AG09309 (cell line): ENCODE measurements at places on chromosomes 16 and 17.

DNA sequence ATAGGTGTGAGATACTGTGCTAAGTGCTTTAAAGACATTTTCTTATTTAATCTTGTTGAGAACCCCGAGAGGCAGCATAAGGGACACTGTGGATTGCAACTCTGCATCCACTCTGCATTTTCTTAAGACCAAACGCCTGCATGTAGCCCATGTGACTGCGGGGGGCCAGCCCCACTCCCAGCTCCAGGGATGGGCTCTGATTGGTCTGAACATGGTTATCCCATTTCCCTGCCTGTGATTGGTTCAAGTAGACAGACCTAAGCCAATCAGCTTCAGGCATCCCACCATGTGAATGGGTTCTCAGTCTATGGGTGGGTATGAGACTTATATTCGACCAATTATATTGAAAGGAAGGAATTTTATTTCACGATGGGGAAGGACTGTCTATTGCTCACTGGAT lies 33.2 kb upstream of the USP7 start:
- DNase-seq, result no peak

DNA sequence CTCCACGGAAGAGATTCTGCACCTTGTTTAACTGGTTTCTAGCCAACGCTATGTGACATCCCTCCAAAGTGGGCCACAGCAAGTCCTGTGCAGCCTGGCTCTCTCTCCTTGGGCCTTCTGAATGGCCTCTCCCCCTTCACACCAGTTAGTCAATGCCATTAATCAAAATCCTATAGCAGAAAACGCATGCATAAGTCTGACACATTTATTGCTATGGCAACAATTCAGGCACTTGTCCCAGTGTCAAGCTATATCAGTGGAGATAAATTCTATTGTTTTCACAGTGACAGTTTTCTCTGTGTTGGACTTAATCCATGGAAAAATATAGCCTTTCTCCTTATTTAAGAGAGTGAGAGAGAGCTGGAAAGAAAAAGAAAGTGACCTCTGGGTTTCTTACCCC lies 87.2 kb upstream of the TOX3 start:
- no peak for DNase-seq

DNA sequence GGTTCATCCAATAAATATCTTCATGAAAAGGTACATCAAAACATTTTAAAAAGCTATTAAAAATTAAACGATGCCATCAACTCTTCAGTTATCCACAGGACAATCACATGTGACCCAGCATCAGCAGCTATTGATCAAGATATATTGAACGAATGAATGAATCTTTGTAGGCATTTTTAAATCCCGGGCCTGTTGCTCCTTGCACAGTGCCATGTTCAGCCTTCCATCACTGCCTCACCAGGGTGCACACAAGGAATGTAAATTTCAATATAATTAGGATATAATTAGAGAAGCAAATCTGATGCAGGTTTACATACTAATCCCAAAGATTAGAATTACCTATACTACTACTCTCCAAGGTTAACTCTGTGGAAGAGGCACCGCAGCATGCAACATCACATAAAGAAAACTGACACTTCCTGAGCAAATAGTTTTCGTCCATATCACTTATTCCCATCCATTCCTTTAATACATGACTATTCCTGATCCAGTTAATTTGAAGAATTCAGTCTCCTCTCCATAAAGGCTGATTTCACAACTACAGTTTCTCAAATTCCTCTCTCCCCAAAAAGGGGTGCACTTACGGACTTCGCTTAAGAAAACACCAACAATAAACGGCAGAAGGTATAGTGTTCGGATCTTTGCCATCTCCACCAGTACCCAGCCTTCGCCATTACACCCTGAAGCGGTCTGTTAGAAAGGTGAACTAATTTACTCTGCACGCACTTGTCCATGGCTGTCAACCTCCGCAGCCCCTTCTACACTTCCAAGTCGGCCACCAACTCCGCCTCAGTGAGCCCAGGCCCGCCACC lies 938 bp downstream of the NCOR1 start:
- DNase-seq, result no peak

DNA sequence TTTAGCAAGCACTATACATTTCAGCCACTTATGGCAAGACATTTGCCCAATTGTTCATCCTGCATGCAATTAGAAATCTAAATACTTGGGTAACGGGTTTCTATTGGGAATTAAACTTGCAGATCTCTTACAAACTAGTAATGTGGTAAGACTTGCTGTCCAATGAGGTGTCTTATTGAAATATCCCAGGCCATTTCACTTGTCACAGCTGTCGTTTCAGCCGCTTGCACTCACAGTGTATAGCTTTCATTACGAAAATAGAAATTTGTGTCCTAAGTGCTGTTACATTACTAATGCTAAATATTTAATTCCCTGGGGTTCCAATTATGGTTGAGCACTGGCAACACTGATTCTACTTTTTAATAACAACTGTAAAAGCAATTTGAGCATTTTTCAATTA lies 40.3 kb upstream of the IRX5 start:
- no peak for DNase-seq
